ENCODE measurements at places on chromosomes 6 and 20.

DNA sequence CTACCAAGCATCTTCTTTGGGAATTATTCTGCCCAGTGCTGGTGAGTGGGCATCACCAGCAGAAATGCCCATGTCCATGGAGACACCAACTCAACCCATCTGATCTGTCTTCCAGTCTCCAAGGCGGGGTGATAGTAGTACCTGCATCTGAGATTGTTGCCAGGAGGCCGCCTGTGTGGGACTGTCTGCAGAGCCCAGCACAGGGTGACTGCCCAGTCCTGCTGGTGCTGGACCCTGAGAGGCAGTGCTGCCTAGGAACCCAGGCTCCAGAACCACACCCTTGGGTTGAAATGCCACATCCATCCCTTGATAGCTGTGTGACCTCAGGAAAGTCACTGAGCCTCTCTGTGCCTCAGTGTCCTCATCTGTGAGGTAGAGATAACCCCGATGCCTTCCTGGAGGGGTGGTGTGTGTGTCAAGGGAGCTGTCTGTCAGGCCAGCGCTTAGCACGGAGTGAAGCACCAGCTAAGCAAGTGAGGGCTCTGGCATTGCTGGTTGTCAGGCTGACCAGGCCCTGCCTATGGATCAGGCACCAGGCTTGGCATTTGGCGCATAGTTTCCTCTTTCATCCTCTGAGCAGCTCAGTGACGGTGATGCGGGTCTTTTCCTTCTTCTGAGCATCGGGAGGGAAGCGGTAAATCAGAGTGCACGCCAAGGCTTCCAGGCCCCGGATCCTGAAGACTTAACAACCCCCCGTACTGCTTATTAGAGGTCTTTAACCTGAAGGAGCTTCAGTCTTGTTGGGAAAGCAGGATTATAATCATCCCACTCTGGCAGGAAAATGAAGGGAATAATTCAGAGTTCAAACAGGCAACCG, 268.2 kb downstream of the CDH4 start:
- DNase-seq = no peak

DNA sequence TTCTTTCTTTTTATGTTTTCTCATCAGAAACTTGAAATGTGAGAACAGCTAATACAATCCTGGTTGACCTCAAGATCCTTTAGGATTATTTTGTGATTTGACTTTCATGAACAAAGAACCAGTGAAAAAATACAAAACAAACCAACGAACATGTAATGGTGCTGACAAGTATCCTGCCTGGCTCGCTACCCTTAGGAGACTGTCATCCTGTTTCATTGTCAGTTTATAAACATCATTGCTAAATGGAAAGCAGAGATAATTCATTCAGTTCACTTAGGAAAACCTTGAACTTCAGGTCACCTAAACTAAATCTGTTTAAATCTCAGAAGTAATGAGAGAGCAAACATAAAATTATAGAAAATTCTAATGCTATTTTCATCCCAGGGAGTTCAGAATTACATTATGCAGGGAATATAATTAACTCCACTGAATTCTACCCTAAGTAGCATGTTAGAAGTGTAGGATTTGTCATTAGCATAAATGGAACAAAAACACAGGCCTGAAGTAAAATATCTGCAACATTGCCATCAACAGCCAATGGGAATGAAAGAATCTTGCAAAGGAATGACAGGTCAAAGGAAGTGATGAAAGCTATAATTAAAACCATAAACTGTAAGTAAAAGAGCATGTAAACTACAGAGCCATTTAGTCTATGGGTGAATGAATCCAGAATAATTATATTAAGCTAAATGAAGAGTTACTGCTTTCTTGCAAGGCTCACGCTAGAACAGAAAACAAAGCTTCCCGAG, 401.2 kb upstream of the MANEA start:
- no peak for DNase-seq

- no peak for DNase-seq
Observed at GRCh38 chr20:16785226-16785625, 37.1 kb downstream of the OTOR start.

GRCh38 chr6:6751619-6752023, 163.1 kb downstream of the LY86 start:
- no peak for DNase-seq

DNA sequence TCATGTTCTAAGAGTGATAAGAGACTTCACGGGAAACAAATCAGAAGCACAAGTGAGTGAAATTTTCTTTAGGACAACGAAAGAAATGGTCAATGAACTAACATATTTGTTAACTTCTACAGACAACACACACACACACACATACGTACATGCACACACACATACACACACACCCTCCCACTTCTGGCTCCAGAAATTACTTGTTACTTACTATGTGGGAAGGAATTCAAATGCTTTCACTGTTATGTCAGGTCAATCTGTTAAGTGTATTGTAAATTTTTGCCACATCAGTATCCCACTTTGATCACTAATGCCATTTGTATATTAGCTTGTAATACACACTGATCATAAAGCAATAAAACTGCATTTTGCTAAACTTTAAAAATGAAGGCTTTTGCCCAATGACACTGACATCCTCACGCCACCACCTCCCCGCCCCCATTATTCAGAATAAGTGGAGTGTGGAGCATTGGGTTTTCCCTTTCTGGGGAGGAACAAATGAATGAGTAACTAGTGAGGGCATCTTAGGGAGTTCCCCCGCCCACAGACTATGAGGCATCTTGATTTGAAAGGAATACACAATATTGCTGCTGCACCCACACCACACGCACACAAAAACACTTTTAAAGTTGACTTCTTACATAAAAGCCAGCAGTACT, 76.2 kb downstream of the ATXN1 start:
- no peak for DNase-seq

DNA sequence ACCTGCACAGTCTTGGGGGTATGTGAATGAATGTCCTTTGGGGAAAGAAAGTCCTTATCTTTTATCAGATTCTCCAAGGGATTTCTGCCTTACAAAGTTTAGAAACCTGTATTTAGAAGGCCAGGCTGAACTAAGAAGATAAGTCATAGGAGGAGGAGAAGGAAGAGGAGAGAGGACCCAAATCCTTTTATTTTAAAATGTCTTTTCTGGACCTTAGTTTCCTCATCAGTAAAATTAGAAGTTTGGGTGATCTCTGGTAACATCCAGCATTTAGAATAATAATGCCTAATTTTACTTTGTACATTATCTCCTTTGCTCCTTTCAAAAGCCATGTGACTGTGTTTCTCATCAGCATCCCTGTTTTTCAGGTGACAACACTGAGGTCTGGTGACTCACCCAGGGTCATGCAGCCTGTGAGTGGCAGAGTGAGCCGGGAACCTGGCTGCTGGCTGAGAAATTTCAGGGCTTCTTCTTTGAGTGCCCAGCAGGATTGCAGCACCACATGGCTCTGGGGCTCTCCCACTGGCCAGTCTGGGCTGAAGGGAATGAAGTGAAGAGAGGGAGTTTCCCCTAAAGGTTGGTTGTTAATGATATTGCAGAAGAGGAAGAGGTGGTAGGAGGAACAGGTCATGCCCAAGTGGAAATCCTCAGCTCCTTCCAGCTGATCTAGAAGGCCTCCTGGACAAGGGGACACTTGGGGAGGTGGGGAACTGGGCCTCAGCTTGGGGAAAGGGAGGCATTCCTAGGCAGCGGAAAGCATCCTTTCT, 34.0 kb downstream of the VEGFA start:
- DNase-seq = peak; percentile 75

- peak; percentile 89 for DNase-seq
Observed at GRCh38 chr6:31822036-31822821, 5.3 kb upstream of the HSPA1B start.

- no peak for DNase-seq
Observed at GRCh38 chr6:143607168-143607567, 70.6 kb upstream of the PHACTR2 start.

- DNase-seq = peak; percentile 29
Observed at GRCh38 chr20:3798373-3798768, 2.3 kb downstream of the CDC25B start.

DNA sequence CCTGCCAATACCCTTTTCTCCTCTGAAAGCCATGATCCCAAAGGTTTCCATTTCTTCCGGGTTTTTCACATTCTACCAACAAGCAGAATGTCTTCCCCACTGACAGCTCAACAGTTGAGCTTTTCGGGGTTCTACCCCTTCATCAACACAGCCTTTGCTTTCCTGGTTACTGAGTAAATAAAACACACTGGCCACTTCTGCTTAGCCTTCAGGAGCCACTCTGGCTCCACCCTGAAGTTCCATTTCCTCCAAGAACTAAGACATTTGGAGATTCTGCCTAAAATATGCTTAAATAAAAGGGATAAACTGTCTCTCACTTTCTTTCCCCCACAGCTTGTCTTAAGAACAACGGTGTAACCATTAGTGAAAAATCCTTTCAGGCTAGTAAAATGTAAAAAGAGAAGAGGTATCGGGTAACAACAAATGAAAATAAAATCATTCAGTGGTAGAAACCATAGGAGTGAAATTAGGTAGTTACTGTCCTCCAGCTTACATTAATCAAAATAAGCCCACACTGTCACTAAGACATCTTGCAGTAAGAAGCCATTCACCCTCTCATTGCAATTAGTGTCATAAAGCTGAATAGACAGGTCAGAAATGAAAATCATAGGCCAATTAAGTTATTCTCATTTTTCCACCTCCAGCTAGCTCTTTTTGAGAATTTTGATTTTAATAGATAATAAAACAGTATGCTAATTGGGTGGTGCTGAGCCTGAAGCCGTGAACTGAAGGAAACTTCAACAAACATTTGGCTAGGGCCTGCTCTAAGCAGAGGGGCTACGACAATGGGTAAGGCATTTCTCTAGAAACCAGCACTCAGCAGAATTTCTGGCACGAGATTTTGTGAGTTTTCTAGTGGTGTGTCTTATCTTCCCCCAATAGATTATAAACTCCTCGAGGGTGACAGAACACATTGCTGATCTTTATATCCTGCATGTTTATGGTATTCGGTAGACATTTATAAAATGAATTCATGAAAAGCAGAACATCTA, 194.2 kb downstream of the KHDC1L start:
- no peak for DNase-seq

DNA sequence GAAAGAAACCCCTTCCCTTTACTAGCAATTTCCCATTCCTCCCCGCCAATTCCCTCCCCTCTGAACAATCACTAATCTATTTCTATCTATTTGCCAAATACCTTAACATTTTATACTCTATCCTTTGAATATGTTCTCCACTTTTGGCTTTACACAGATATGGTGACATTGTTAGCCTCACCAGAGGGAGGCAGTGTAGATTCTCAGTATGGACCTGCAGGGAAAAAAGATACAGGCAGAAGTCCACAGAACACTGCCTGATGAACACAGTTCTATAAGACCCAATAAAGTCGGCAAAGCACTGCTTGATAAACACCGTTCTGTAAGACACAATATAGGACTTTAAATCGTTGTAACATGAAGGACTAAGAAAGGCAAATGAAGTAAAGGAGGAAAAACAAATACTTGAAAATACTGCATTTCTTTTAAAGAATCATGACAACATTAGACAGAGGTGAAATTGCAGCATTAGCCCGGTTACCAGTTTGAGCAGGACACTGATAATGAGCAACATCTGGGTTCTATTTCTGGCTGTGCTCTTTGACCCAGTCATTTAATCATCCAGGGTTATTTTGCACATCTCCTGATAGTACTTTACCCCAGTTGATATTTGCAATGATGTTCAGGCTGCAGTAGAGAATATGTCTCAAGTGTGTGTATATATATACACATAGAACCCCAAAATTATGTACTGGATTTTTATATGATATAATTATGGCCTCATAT, 296.8 kb downstream of the UTRN start:
- DNase-seq = no peak

DNA sequence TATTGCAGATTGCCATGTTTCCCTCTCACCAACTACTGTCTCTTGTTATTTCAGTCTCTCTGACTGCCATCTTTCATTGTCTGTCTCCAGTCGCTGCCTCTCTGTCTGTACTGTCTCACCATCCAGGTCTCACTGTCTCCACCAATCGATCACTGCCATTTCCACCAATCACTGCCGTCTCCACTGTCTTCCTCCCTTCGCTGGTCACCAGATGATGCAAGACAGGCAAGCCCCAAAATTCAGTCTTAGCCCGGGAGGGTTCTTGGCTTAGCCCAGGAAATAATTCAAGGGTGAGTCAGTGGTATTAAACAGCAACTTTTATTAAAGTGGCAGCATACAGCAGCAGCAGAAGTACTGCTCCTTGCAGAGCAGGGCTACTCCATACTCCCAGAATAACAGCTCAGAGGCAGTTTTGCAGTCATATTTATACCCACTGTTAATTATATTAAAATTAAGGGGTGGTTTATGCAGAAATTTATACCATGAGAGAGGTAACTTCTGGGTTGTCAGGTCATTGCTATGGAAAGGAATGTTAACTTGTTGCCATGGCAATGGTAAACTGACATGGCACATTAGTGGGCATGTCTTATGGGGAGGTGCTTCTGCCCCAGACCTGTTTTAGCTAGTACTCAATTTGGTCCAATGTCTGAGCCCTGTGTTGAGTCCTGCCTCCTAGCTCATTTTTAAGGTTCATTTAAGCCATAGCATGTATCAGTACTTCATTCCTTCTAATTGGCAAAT, 23.0 kb upstream of the ECHDC1 start:
- DNase-seq = no peak

DNA sequence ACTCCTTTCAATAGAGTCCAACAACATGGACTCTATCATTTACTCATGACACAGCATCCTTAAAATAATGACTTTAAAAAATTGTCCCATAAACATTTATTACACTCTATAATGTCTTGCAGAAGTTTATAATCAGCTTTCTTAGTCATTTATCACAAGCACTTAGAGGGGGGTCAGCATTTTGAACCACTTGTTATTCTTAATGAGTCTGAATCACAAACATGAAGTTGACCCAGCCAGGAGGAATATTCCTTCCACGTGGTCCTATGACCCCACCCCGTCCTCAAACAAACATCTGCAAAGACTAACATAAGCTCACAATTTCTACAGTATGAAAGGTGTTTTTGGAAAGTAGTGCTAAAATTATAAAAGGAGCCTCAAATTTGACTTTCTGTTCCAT, 91.1 kb downstream of the MTFR2 start:
- no peak for DNase-seq

DNA sequence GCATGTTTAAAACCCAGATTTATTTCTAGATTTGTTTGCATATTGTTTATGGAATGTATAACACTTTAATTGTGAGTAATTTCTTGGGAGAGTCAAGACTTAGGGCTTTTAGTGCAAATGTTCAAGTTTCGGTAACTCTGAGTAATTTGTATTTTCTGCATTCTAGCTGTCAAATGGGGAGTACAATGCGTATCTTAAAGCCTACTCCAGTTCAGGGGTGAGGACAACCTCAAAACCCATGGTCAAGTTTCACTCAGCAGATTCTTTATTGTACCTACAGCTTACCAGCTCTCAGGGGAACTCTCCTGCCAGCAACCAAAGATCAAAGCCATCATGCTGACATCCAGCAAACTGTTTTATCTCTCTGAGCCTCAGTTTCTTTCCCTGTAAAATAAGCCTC, 458.6 kb upstream of the JARID2 start:
- no peak for DNase-seq

GRCh38 chr6:4895971-4896370, 107.9 kb downstream of the RPP40 start:
- DNase-seq = no peak

DNA sequence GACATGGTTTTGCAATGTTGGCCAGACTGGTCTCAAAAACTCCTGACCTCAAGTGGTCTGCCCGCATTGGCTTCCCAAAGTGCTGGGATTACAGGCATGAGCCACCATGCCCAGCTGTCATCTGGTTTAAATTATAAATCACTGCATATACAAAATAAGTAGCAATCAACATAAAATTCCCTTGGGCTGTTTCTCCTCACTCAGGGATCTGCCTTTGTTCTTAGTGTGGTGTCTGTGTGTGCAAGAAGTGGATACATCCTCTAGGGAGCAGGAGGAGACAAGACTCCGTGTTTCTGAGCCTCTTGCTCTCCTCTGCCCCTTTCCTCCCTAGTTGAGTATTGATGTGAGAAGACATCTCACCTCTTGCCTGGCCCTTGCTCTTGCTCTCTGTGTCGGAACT, 65.2 kb upstream of the ADGRF4 start:
- DNase-seq = no peak

Measured in left lung (tissue), 14 donors.